ENCODE measurements at places on chromosomes 7 and 10.

- peak; percentile 57 for DNase-seq
Measured at GRCh38 chr7:74026903-74027682, 880 bp upstream of the ELN start.

DNA sequence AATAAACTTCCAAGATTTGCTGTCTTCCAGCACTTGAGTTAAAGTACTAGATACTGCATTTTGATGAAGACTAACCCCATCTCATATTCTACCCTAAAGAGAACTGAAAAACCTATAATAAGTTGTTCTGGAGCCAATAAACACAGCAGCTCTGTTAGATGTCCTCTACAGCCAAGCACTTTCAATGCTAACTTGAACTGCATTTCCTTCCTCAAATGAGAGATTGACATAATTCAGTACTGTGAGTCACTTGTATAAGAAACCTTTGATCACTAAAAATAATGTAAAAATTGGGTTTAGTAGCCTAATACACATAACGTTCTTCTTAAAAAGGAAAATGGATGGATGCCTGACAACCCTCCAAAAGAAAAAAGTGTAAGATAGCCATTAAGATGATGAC lies 81.3 kb downstream of the ITGB8 start:
- no peak for DNase-seq

- no peak for DNase-seq
Measured at GRCh38 chr7:54596747-54597146, 54.6 kb downstream of the VSTM2A start.

DNA sequence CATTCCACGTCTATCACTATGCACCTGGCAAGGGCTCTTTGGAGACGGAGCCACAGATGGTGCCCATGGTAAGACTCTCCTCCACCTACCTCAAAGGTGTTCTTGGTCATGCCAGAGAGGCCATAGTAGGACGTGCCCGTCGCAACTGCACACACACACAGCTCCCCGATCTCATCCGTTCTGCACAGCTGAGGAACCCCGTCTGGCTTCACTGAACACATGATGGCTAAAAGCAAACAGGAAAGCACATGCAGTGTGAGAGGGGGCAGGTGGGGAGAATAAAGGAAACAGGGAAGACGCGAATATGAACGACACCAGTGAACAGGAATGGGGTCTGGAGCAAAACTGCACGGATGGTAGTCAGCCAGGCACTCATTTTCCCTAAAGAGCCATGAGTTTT lies 230.9 kb downstream of the ZMYND11 start:
- no peak for DNase-seq

- DNase-seq, result no peak
Measured at GRCh38 chr7:91033574-91033973, 230.7 kb upstream of the FZD1 start.

DNA sequence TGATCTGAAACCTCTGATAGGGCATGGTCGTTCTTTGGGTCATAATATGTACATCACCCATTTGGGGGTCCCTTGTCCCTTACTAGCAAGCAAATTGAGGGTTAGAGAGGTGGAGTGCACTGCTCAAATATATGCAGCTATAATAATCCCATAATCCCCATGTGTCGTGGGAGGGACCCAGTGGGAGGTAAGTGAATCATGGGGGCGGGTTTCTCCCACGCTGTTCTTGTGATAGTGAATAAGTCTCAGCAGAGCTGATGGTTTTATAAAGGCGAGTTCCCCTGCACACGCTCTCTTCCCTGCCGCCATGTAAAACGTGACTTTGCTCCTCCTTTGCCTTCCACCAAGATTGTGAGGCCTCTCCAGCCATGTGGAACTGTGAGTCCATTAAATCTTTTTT lies 262.7 kb downstream of the BMPER start:
- DNase-seq, result no peak

DNA sequence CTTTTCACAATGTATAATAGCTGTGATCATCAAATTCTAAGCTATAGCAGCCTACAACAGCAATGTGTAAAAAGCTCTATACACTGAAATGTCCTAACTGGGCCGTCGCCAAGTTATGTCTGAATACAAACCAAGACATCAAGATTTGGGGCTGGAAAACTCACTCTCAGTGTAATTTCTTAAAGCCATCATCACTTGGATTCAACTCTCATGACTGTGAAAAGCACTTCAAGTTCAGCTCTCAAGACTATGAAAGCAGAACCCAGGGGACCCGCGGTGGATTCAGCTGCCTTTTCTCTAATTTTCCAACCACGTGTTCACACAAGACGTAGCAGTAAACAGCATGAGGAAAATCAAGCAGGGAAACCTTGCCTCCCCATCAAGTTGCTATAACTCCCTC lies 15.8 kb upstream of the ZNRF2 start:
- no peak for DNase-seq

GRCh38 chr7:27608776-27609495 lies 53.7 kb downstream of the HIBADH start:
- DNase-seq, result no peak

- no peak for DNase-seq
Measured at GRCh38 chr7:148042935-148043631, 547.5 kb upstream of the C7orf33 start.

GRCh38 chr10:88831709-88832108 lies 19.9 kb downstream of the ANKRD22 start:
- no peak for DNase-seq

GRCh38 chr10:74011770-74012169 lies 13.9 kb downstream of the VCL start:
- no peak for DNase-seq

- no peak for DNase-seq
Measured at GRCh38 chr10:67696029-67696428, at the start of gene CTNNA3. Gene CTNNA3 (minus strand): TSS chr10:67696195.

GRCh38 chr7:23600236-23600635 lies 3.1 kb downstream of the CCDC126 start:
- no peak for DNase-seq

- DNase-seq, result no peak
Measured at GRCh38 chr10:58632216-58632615, 119.5 kb downstream of the BICC1 start.

GRCh38 chr7:23208316-23208715 lies 26.5 kb downstream of the NUP42 start:
- no peak for DNase-seq

DNA sequence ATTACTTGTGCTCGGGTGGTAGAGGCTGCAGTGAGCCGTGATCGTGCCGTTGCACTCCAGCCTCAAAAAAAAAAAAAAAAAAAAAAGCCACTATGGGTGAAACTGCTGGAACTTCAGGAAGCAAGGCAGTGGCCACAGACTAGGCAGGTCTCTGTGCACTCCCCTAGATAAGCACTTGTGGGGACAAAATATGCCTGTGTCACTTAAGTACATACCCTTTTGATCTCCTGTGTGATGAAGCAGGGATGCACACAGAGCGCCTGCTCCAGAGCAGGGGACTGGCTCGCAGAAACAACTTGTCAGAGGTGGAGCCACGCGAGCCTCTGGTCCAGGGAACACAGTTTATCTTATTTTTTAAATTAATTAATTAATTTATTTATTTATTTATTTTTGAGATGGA lies 42.9 kb upstream of the PSAP start:
- DNase-seq, result no peak

- no peak for DNase-seq
Measured at GRCh38 chr10:46299536-46300369, 13.0 kb downstream of the ANTXRL start.

DNA sequence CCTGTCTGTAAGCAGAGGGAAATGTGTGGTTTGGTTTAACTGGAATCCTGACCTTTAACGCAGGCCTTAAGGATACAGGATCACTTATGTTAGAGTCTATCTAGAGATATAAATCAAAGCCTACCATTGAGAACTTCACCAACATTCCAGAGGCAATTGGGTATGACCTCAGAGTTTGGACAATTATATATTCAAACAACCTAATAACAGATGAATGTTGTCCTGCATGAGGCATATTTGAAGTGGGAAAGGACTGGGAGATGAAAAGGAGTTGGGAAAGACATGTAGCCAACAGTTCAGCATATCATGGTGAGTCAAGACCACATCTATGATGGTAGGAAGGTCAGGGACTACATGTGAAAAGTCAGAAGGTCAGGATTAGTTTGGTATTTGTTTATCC lies 274.2 kb downstream of the DOCK4 start:
- no peak for DNase-seq

All from stimulated activated CD4-positive, alpha-beta T cell treated with anti-CD3 and anti-CD28 coated beads, Interleukin-12 subunit alpha, Interleukin-12 subunit beta, amount 100 ng/mL, for 24 hours (primary cell).